Kidney (tissue), 22 donors: ENCODE measurements at places on chromosomes 13 and 19. TPM values are rescaled to one million over a fixed set of nuclear protein-coding genes. Genes with fewer than 3 reads are reported as not detected.
A peak's percentile ranks its signal among the peaks of the same experiment; 100 is the strongest.

DNA sequence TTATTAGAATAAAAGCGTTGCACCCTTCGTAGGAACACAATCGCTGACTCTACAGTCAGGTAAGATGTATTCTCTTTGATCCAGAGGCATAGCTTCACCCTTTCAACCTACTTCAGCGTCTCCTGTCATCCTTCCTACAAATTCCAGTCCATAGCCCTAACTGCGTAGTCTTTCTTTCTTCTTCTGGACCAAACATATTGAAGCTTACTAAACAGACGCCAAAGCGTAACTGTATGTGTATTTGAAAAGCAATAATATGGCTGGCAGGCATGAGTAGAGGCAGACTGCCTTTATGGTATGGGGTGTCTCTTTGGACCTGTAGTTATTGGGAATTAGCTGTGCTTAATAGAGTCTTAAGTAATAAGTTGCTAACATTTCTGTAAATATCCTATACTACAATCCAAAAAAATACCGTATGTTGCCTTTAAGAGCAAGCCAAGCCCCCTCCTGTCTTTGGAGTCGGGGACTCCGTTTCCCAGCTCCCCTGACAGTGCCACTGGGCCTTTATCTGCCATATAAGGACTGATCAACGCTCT is 392 bp upstream of the ZNF548 start:
- no peak for DNase-seq

DNA sequence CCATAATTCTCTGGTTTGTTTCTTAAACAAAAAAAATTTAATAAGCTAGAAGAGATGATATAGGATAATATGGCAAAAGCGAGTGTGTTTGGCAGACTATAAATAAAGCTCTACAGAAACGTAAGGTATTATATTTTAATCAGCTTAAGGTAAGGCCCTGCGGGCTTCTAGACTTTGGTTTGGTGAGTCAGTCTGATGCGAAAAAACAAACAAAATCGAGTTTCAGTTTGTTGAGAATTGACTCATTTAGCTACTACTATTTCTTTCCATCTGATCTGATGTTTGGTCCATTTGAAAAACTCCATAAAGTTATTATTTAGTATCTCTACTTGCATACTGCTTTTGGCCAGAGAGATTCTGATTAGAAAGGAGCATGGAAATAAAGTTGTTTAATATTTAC is 138.0 kb downstream of the MIPEP start:
- DNase-seq: no peak

DNA sequence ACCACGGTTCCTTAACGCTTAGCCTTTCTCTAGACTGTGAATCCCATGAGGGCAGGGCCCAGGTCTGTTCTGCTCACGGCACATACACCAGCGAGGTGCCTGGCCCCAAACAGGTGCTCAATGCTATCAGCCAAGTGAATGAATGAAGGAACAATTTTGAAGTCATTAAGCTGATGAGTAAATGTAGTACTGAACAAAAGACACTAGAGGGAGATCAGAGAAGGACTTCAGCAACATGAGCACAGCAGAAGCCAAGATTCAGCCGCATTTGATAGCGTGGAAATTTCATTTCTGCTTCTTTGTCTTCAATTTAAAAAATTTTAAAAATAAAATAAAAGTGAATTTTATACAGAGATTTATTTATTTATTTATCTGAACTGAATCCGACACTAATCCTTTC is 20.1 kb upstream of the MYO16 start:
- DNase-seq: no peak

- no peak for DNase-seq
Measured at GRCh38 chr13:91468301-91468700, 69.9 kb downstream of the GPC5 start.

DNA sequence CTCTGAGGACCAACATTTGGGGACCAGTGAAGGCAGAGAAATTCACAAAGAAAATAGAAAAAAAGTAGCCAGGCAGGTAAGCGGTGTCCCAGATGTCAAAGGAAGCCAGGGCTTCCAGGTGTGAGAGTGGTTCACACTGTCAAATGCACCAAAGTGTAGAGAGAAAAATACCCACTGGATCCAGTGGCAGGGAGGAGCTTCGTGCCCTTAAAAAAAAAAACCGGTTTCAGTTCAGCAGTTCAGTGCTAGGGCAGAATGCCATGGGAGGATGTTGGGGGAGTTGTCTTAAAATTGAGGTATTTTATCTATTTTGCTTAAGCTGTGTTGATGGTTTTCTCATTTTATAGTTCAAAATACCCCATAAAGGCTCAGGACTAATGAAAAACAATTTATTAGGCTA is 47.8 kb upstream of the C1QTNF9 start:
- peak; percentile 61 for DNase-seq

DNA sequence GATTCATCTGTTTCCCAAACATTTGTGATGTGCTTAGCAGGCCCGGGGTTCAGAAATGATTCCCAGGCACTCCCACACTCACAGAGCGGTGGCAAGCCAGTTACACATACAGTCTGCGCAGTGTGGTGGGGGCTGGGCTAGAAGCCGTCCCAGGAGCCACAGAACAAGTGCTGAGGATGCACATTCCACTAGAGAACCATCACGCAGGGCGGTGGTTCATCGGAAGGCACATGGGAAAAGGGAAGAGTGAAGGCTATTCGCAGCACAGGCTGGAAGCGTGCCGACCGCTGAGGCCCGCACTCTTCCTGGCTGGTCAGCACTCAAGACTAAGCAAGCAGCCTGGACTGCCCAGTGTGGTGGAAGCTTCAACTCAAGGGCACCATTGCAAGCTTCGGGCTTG is 126.3 kb upstream of the SLC7A1 start:
- peak; percentile 50 for DNase-seq

DNA sequence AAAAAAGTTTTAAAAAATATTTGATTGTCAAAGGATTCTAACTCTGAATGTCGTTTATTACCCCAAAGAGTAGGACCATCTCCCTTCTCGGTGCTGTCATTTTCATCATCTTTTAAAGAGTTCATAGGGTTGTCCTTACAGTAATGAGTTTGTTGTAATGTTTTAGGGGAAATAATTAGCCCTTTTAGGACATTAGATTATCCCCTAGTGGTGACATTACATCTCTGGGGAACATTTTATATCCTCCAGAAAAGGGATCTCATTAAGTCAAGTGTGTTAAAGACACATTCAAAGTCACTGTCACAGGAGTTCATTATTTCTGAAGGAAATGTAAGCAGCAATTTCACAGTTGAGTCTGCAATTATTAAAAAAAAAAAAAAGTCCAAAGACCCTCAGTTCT is 99.3 kb upstream of the GJB6 start:
- no peak for DNase-seq

- no peak for DNase-seq
Measured at GRCh38 chr19:954272-954671, 28.4 kb downstream of the ARID3A start.

GRCh38 chr13:35984287-35984686 is 146.9 kb downstream of the DCLK1 start:
- no peak for DNase-seq

- DNase-seq: no peak
Measured at GRCh38 chr13:91406619-91407018, 8.2 kb downstream of the GPC5 start.

DNA sequence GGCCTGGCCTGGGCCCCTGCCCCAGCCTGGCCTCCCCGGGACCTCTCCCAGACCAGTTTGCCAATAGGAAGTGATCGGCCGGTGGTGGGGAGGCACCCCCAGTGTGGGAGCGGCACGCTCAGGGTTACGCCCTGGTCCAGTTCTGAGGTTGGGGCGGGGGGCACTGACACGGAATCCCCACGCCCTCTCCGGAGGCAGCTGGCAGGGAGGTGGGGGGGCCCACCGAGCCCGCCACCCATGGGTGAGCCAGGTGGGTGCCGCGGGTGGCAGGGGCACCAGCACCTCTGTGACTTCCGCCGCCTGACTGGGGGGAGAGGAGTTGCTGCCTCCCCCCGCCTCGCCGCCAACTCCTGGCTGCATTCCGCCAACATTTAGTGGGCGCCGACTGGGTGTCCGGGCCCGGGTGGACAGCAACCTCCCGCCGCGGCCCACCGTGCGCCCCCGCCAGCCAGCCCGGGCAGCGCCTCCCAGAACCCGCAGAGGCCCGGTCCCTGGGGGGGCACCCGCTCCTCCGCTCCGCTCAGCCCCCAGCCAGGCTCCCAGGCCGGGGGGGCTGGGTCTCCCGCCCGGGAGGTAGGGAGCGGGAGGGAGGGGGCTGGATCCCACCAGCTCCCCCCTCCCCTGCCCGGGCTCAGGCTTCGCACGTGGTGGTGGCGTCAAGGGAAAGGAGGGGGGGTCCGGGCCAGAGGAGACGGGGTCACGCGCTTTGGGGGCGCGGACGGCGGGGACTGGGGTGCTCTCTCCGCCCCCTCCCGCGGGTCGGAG is 2.0 kb downstream of the ZBTB7A start:
- DNase-seq: peak; percentile 74

DNA sequence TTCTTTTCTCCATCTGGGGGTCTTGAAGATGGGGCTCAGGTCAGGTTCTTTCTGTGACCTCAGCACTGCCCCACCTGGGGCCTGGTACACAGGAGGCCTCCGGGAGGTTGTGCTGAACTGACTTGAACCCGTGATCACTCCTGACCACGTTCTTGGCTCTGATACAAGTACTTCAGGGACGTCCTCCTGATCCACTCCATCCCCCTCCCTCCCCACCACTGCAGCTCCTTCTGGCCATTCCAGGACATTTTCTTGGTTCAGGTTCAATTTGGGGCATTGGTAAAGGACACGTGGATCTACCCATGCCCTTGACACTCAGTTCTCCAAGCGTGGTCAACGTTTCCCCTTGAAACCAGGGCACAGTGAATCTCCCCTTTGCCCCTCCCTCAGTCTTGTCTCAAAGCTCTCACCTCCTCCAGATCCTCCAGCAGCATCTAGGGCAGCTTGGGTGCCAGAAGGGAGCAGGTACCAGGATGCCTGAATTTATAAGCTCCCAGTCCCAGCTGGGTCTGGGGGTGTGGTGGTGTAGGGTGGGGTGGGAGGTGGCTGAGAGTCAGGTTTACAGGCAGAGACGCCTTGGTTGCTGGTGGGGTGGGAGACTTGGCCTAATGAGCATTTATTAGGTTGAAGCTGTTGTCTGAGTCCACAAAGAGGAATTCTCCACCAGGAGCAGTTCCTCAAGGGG is at the start of gene KLK15:
Gene KLK15 (minus strand): TSS at position 458 of the 685 bp plus-strand sequence. CDS start 2,082 bp downstream, outside the sequence.
- DNase-seq: no peak

- no peak for DNase-seq
Measured at GRCh38 chr19:1475751-1476437, 3.1 kb downstream of the C19orf25 start.

GRCh38 chr13:106561551-106562170 is 6.3 kb downstream of the ARGLU1 start:
- DNase-seq: no peak

DNA sequence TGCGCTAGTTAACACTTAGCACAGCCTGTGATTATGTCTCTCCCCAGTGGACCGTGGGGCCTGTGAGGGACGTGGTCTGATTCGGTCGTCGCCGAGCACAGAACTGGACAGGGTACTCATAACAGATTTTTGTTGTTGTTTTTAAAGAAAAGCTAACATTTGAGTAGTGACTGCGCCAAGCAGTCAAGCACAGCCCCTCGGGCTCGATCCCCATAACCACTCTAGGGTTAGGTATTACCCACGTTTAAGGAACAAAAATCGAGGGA is 805 bp upstream of the PTOV1 start:
- no peak for DNase-seq

GRCh38 chr13:35712907-35713761 is 236.6 kb upstream of the MAB21L1 start:
- DNase-seq: peak; percentile 42

DNA sequence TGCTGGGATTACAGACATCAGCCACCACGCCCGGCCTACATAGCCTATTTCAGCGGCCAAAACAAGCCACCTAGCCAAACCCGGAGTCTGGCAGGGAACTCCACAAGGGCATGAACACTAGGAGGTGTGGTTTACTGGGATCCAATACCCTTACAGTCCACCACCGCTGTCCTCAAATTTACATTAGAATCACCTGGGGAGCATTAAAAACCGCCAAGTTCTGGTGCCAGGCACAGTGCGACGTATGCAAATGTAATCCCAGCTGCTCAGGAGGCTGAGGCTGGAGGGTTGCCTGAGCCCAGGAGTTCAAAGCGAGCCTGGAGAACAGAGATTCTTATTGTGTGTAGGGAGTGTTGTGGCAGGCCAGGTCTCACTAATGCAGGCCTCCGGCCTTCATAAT is 4.2 kb upstream of the AP1M1 start:
- no peak for DNase-seq

DNA sequence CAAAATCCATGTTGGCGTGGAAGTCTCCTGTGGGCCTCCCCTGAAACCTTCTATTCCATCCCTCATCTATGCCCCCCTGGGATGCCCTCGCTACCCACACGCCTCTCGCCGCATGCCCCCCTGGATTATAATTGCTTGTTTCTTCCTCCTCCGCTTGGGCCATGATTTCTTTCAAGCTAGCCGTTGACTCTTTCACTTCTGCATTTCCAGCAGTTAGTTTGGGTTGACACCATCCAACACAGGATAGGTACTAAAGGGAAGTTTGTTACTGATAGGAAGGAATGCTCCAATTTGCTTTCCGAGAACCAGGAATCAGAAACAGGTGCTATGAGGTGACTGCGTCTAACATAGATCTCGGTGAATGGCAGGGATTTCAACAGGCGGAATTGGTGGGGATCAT is 7.7 kb upstream of the SLC25A15 start:
- DNase-seq: no peak

GRCh38 chr13:30851697-30852096 is 54.4 kb upstream of the MEDAG start:
- DNase-seq: no peak

DNA sequence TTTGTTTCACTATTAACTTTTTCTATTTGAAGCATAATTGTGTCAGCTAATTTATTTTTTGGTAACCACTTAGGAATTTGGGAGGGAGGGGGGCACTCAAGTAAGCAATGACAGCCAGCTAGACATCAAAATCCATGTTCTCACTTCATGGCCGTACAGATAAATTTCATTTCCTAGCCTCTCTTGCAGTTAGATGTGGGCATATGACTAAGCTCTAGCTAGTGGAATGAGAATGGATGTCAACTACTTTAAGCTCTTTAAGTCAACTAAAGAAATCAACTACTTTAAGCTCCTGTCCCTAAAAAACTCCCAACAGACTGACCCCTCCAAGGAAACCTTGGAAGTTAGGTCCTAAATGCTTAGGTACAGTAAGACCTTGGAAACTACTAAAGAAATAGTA is 92.0 kb downstream of the KCNRG start:
- DNase-seq: no peak

- no peak for DNase-seq
Measured at GRCh38 chr13:60435762-60436374, 38.8 kb downstream of the TDRD3 start.

- DNase-seq: peak; percentile 84
Measured at GRCh38 chr19:4647676-4648644, 8.6 kb downstream of the TNFAIP8L1 start.

DNA sequence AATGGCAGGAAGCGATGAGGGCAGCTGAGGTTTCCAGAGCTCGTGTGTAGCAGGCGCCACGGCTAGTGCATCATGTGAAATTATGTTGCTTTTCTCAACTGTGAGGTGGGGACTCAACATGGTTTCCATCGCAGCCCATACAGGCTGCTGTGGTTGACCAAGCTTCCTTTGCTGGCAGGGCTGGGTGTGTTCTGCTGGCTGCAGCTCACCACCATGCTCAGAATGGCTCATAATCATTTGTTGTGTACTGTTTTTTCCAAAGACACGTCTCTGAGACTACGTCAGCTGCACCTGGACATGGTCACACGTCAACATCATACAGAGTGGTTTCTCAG is 16.1 kb upstream of the RASA3 start:
- DNase-seq: no peak

Gene CD33
- 14.0 TPM for total RNA-seq

Gene KLHL1
- total RNA-seq: not detected

Gene FOXA3
- total RNA-seq: 3.7 TPM

Gene KLK13
- total RNA-seq: not detected

Gene XPO4
- 17.4 TPM for total RNA-seq

Gene RNF17
- not detected for total RNA-seq

Gene COL5A3
- total RNA-seq: 5.1 TPM

Gene CLEC11A
- 9.6 TPM for total RNA-seq

Gene N4BP2L1
- 14.5 TPM for total RNA-seq

Gene PLIN4
- total RNA-seq: 2.2 TPM

Gene NDFIP2
- 52.2 TPM for total RNA-seq
